ENCODE measurements at places on chromosomes 1 and 21. TPM values are rescaled to one million over a fixed set of nuclear protein-coding genes. Genes with fewer than 3 reads are reported as not detected.

- H3K27ac ChIP-seq: no peak overlapping the region
- H3K27me3 ChIP-seq: no peaks in the 10 kb centered on the region
- H3K4me1 ChIP-seq: peaks cover 12% of the 10 kb centered on the region
- no peak for DNase-seq
Observed at GRCh38 chr1:44659566-44659965, 14.7 kb downstream of the TMEM53 start.

- DNase-seq: no peak
- no peaks in the 10 kb centered on the region for H3K4me1 ChIP-seq
- H3K27ac ChIP-seq: no peak overlapping the region
- no peak overlapping the region for H3K4me3 ChIP-seq
- no peaks in the 10 kb centered on the region for H3K27me3 ChIP-seq
Observed at GRCh38 chr1:93604411-93604810, 77.2 kb downstream of the BCAR3 start.

DNA sequence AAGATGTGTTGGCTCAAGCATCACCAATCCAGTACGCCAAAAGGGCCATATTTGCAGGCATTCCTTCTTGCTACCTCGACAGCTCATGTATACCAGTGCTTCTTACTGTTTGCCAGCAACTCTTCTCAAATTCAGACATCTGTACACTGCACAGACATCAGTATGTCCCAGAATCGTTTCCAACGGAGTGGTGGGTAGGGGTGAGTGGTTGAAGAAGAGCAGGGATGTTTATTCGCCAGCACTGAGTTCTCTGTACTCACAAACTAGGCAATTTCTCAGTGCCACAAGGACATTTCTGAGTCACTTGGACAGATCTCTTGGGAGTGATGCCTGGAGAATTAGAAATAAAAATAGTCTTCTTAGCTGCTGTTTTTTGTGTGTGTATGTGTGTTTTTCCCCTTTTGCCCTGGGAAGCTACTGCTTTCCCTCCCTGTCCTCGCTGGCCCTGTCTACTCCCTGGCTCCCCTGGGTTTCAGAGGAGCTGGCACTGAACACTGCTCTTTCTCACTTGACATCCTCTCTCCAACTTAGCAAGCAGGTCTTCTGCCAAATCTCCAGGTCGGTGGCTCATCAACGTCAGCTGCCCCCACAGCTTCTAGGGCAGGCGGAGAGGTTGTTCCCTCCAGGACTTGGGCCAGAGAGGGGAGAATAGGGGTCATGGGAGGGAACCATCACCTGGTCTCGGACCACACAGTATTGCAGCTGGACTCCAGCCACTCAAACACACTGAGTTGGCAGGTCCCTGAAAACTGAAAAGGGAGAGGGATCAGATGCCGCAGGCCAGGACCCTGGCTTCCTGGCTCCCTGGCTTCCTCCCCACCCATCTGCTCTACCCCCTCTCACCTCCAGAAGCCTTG is 90.5 kb downstream of the NMNAT2 start:
- no peaks in the 10 kb centered on the region for H3K36me3 ChIP-seq
- no peaks in the 10 kb centered on the region for H3K4me1 ChIP-seq
- H3K27ac ChIP-seq: no peak overlapping the region
- peaks cover 27% of the 10 kb centered on the region for H3K27me3 ChIP-seq

Gene TP73
- 0.06 TPM for polyA plus RNA-seq

Gene ACTL8
- not detected for polyA plus RNA-seq

Gene MTARC1
- not detected for polyA plus RNA-seq

All from naive thymus-derived CD8-positive, alpha-beta T cell (primary cell).